ENCODE measurements at places on chromosomes 5 and 9.

DNA sequence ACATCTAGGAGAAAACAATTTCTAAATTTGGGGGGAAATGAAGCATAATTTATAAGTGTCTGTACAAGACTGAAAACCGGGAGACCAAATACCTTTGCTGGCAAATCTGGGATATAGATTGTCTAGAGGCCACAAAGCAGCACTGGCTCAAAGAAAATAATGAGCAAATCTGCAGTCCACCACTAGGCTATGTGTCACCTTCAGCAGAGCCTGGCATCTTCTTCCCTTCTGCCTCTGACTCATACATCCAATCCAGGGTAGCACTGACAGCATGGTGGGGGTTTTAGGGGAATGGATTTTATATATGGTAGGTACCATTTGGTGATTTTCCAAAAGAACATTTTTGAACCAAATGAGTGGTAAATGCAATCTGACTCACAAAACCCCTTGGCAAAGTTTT lies 12.8 kb downstream of the FAM81B start:
- DNase-seq, result no peak

DNA sequence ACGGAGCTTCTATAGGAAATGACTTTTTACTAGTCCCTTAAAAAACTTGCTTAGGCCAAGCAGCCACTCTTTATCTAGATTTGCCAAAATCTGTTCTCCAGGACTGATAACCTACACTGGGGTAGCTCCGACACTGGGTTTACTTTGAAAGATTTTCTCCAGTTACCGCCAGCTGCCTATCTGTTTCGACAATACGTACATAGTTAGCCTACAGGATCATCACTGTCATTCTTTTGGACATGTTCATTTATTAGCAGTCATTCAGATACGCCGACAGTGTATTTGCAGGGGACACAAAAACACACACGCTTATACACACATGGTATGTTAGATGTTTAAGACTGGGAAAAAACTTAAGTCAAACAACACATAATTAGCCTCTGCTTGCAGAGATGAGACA lies 225.7 kb downstream of the DCP2 start:
- DNase-seq, result no peak

GRCh38 chr5:68953231-68953874 lies 140.5 kb upstream of the SLC30A5 start:
- no peak for DNase-seq

DNA sequence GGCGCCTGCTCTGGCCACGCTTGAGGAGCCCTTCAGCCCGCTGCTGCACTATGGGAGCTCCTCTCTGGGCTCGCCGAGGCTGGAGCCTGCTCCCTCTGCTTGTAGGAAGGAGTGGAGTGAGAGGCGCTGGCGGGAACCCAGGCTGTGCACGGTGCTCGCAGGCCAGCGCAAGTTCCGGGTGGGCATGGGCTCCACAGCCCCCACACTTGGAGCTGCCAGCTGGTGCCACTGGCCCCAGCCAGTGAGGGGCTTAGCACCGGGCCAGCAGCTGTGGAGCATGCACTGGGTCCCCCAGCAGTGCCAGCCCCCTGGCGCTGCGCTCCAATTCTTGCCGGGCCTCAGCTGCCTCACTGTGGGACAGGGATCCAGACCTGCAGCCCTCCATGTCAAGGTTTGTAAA lies 122.1 kb upstream of the CD180 start:
- no peak for DNase-seq

DNA sequence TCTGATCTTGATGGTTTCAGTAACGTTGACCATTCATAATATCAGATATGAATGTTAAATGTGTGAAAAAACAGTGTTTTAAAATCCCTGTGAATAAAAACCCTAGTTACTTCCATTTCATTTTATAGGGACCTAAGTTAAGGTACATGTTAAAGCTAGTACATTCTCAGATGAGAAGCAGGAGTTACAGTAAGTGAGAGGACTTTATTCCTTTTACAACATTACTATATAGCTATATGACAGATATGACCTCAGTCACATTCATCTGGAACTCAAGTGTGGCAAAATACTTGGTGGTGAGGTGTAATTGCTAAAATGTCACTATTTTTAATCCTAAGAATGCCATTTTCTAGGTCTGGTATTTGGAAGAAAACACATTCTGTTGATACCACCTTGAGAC lies 96.4 kb downstream of the OXCT1 start:
- DNase-seq, result no peak

- DNase-seq, result no peak
Observed at GRCh38 chr5:76273206-76273885, 129.7 kb upstream of the IQGAP2 start.

GRCh38 chr5:77981820-77982219 lies 205.7 kb upstream of the TBCA start:
- no peak for DNase-seq

GRCh38 chr5:131005963-131006684 lies 158.9 kb downstream of the HINT1 start:
- no peak for DNase-seq

GRCh38 chr5:43619380-43619779 lies 16.4 kb downstream of the NNT start:
- DNase-seq, result no peak

GRCh38 chr5:108436696-108437095 lies 54.8 kb upstream of the FBXL17 start:
- no peak for DNase-seq

DNA sequence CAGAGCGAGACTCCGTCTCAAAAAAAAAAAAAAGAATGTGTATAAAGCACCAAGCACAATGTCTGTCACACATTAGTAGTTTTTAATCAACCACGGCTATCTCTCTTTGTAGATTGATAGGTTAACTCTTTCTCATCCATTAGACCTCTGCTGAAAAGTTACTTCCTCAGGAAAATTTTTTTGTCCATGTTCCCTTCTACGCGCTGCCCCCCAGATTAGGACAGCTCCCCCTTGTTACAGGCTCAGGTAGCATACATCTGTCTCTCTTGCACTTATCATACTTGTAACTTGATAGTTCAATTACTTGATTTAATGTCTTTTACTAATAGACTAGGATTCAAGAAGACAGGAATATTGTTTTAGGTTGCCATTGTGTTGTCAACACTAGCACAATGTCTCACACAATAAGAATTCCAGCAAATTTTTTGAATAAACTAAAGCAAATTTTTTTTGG lies 1.5 kb downstream of the SPDL1 start:
- DNase-seq, result no peak

- DNase-seq, result no peak
Observed at GRCh38 chr5:173537228-173537627, 79.2 kb downstream of the BOD1 start.

DNA sequence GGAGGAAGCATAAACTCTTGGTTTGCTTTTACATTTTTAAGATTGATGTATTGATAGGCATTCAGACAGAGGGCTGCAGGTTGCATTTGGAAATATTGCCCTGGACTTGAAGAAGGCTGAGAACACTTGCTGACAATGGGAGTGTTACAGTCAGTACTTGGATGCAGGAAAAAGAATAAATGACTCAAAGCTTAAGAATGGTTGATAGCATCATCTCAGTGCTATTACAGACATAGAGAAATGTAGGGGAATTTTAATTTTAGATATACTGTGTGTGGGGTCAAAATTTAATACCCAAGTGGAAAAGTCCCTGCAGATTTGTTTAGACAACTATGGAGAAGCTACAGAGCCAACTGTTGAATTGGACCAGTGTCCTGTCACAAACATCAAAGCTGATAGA lies 101.1 kb downstream of the ISL1 start:
- no peak for DNase-seq

DNA sequence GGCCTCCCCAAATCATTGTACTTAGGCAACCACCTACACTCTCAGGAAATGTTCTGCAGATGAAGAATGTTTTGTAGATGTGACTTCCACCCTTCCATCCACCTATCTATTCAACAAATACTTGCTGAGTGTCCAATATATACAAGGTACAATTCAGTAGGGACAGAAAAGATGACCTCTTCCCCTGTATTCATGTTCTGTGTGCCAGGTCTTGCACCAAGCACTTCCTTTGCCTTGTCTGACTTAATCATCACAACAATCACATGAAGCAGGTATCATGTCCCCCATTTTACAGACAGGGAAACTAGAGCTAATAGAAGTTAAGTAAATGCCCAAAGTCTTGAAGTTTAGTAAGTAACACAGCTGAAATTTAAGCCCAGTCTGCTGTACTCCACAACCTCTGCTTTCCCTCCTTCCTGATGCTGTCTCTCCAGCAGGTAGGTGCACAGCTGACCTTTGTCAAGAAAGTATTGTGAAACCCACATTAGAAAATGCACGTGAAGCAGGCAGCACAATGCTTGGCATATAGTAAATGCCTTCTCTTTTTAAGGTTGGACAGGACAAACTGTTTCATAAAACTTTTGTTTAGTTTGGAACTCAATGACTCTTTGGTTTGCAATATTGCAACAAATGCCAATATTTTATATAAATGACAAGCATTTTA lies 296.5 kb downstream of the DEPDC1B start:
- DNase-seq, result no peak

DNA sequence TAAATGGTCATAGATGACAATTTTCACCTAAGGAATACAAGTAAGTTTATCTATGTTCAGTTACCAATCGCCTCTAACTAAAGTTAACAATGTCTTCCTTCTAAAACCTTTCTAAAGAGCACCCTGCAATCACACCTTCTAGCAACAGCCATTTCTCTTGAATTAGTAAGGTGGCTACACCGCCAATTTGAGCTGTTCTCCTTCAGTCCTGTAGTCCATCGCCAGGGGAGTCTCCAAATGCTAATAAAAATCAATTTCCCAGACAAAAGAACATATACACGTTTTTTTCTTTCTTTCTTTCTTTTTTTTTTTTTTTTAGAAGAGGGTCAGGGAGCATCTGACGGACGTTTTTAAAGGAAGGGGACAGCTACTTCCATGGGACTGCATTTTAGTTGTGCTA lies 729 bp upstream of the RORB start:
- no peak for DNase-seq

DNA sequence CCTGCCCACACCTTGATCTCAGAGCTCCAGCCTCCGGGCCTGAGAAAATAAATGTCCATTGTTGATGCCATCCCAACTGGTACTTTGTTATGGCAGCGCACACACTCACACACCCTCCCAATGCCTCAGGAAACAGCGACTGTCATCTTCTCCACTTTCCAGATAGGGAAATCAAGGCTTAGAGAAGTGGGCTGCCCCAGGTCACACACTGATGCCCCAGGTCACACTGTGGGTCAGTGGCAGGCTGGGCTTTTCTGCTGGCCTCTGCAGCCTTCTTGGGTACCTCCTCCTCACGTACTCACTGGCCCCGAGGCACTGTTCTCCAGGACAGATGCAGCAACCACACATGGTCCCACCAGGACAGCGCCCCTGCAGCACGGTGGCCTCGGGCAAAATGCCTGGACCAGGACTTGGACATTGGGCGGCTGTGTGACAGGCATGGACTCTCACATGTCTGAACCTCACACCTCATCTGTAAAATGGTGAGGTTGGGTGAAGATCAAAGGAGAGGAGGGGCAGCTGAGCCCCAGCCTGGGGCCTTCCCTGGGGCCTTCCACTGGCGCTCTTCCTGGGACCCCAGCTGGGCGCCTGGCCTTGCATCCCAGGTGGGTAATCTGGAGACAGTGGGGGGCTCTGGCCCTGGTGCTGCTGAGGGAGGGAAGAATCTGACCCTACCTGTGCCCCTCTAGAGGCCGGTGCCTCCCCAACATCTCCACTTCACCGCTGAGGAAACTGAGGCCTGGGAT lies 156.0 kb downstream of the COL23A1 start:
- no peak for DNase-seq

DNA sequence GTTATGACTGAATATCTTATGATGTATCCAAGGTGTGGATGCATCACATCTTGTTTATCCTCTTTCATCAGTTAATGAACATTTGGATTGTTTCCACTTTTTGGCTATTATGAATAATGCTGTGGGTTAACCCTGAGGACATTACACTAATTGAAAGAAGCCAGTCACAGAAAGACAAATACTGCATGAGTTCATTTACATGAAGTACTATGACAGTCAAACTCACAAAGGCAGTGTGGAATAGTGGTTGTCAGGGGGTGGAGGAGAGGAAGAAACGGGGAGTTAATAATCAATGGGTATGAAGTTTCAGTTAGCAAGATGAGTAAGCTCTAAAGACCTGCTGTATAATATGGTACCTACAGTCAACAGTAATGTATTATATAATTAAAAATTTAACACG lies 409.4 kb upstream of the CTNND2 start:
- DNase-seq, result no peak

DNA sequence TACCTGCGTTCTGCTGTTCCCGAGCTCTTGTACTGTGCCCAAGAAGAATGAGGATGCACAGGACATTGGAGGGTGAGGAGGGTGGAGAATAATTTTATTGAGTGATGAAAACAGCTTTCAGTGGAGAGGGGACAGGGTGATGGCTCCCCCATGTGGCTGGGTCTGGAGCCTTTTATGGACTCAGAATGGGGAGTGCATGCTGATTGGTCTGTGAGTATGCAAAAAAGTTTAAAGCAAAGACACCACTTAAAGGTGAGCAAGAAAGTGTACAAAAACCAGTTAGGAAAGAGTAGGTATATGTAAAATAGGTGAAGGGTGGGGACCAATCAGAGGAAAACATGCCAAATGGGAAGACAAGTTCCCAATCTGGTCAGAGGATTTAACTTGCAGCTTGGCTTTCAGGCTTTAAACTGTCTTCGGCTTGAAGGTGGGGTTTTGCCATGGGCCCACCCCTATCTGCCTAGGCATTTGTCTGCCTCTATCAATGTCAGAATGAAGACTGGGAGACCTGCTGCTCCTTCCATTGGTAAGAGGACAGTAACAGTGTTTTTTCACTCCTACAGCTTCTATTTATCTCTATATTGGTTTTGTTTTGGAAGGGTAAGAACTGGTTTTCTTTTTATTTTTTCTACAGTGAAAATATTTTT lies 118.0 kb upstream of the RAI14 start:
- DNase-seq, result no peak

- no peak for DNase-seq
Observed at GRCh38 chr5:32827981-32828380, 116.9 kb downstream of the NPR3 start.

- no peak for DNase-seq
Observed at GRCh38 chr5:14388741-14389140, 192.9 kb upstream of the OTULINL start.

DNA sequence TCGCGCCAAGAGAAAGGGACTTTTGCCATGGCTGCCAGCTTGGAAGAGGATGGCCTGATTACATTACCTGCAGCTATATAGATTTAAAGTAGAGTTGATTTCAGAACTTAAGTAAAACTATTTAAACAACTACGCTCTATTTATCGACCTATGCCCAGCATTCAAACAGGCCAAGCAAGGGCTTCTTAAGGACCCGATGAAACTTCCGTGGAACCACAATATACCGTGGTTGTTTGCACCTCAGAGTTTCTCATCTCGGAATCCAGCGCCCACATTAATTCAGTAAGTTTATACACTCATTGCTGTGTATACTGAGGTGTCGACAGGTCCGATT lies 505 bp upstream of the CDC14B start:
- DNase-seq, result no peak

Data from T-helper 22 cell (primary cell).